CD4-positive, CD25-positive, alpha-beta regulatory T cell (primary cell): ENCODE measurements at places on chromosomes 2 and 18. TPM values are rescaled to one million over a fixed set of nuclear protein-coding genes. Genes with fewer than 3 reads are reported as not detected.

The DIPK1C gene
- total RNA-seq: not detected

The DAPL1 gene
- total RNA-seq: not detected

The PHLPP1 gene
- 20.3 TPM for total RNA-seq

The UPP2 gene
- total RNA-seq: not detected

The FBXO36 gene
- 1.0 TPM for total RNA-seq

The M1AP gene
- not detected for total RNA-seq

The SP3 gene
- total RNA-seq: 153 TPM

The ZDBF2 gene
- total RNA-seq: 26.8 TPM

The LAMA3 gene
- not detected for total RNA-seq

The ALK gene
- not detected for total RNA-seq

The VIL1 gene
- total RNA-seq: 2.1 TPM

The FTCDNL1 gene
- total RNA-seq: 0.32 TPM

The AQP12A gene
- total RNA-seq: not detected

The SLC23A3 gene
- 1.3 TPM for total RNA-seq

The UBE2E3 gene
- total RNA-seq: 12.4 TPM

The ZBTB7C gene
- not detected for total RNA-seq

The TMEM163 gene
- 0.64 TPM for total RNA-seq

The CCNYL1 gene
- total RNA-seq: 13.1 TPM

The UGT1A4 gene
- not detected for total RNA-seq

The HOXD13 gene
- not detected for total RNA-seq

The CNTNAP5 gene
- not detected for total RNA-seq

The REG3G gene
- not detected for total RNA-seq

The MYL1 gene
- not detected for total RNA-seq

The PMAIP1 gene
- total RNA-seq: 326 TPM

The SPC25 gene
- 0.96 TPM for total RNA-seq

The AMER3 gene
- not detected for total RNA-seq

The LRRC30 gene
- total RNA-seq: not detected

The SCYGR4 gene
- not detected for total RNA-seq

The LCLAT1 gene
- 17.6 TPM for total RNA-seq

The CIB4 gene
- not detected for total RNA-seq

The AOX1 gene
- total RNA-seq: not detected

The LOXHD1 gene
- not detected for total RNA-seq

The GTF3C2 gene
- total RNA-seq: 52.8 TPM

The EML6 gene
- total RNA-seq: 0.59 TPM

The PTPRN gene
- total RNA-seq: not detected

The ANKRD44 gene
- 301 TPM for total RNA-seq

The BOLL gene
- total RNA-seq: not detected

The AMMECR1L gene
- total RNA-seq: 14.0 TPM

The IL36B gene
- not detected for total RNA-seq

The PPP1R7 gene
- 68.0 TPM for total RNA-seq

The PROC gene
- total RNA-seq: not detected

The UGT1A8 gene
- total RNA-seq: not detected

The DES gene
- total RNA-seq: not detected

The HOXD9 gene
- total RNA-seq: not detected
